ENCODE measurements at places on chromosomes 2 and 18. TPM values are rescaled to one million over a fixed set of nuclear protein-coding genes. Genes with fewer than 3 reads are reported as not detected.

DNA sequence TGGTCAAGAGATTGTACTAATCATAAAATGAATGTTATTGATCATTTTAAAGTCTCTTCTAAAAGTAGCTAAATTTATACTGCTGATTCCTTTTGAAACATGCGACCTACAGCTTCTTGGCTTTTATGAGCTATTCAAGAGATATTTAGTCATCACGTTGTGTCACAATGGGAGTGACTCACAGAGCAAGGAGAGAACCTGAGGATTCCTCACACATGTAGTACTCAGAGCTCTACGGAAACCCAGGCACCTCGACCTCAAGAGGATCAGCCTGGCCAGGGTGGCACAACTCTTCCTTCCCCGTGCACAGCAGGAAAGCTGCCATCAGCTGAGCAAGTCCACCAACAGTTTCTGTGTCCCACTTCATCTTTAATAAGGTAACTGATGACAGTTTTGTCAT lies at the start of gene DHRS9:
TSS of gene DHRS9 (plus strand) at position 223 of the 400 bp plus-strand sequence. CDS start 12,019 bp downstream, outside the sequence.
- DNase-seq = no peak

DNA sequence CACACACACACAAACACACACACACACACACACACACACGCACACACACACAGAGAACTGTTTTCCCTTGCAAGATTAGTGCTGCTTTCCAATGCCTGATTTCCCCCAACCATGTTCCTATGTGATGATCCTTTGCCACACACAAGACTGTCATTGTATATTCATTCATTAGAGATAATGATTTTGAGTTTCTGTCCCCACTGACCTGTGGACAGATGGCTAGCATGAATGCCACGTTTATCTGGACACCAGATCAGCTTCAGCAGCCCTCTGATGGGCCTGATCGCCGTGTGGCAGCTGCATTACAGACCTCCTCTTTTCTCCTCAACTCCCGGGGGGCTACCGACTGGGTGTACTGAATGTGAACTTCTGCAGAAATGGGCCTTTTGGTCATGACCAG lies 353.0 kb downstream of the MYCN start:
- DNase-seq = peak; percentile 15

GRCh38 chr18:33749834-33750233 lies 171.8 kb downstream of the ASXL3 start:
- no peak for DNase-seq

GRCh38 chr2:127622561-127623387 lies 23.2 kb upstream of the GPR17 start:
- DNase-seq = no peak

DNA sequence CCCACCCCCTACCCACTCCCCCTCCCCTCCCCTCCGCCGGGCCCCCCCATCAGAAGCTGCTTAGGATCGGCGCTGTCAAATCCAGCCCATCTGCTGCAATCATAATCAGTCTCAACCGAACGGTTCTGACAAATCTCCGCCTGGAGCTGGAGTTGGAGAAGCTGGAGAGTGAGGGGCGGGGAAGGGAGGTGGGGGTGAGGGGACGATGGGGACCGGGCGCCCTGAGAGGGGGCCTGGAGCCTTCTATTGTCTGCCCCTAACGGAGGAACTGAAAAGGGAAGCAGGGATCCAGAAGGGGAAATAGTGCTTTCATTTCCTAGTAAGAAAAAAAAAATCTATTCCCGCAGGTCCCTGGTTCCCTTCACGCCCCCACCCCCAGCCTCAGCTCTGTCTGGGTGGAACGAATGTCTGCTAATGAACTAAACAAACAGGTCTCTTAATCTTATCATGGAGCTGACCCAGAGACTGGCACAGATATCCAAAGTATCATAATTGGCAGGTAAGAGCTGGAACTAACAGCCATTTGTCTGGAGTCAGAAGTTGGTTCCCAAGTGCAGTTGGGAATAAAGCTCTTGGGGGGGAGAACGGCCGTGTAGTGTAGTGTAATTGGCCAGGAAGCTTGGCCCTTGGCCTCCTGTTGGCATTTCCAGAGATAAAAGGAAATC lies 301.2 kb downstream of the NCKAP5 start:
- DNase-seq = peak; percentile 56

The ANKAR gene
- total RNA-seq = 22.7 TPM

The PROKR1 gene
- 5.8 TPM for total RNA-seq

The ACVR1C gene
- 1.9 TPM for total RNA-seq

DNA sequence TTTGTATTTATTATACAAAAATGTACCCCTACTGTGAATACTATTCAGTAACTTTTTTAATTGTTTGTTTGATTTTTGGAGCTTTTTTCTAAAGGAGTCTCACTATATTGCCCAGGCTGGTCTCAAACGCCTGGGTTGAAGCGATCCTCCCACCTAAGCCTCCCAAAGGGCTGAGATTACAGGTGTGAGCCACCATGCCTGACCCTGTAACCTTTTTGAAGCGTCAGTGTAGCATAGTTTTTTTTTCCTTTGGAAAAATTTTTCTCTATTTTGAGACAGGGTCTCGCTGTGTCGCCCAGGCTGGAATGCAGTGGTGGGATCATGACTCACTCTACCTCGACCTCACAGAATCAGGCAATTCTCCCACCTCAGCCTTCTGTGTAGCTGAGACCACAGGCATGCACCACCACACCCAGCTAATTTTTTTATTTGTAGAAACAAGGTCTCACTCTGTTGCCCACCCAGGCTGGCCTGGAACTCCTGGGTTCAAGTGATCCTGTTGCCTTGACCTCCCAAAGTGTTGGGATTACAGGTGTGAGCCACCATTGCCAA lies 2.0 kb downstream of the GMCL1 start:
- no peak for DNase-seq

The ADCYAP1 gene
- 21.3 TPM for total RNA-seq

GRCh38 chr2:224479826-224480225 lies 77.9 kb upstream of the FAM124B start:
- no peak for DNase-seq

DNA sequence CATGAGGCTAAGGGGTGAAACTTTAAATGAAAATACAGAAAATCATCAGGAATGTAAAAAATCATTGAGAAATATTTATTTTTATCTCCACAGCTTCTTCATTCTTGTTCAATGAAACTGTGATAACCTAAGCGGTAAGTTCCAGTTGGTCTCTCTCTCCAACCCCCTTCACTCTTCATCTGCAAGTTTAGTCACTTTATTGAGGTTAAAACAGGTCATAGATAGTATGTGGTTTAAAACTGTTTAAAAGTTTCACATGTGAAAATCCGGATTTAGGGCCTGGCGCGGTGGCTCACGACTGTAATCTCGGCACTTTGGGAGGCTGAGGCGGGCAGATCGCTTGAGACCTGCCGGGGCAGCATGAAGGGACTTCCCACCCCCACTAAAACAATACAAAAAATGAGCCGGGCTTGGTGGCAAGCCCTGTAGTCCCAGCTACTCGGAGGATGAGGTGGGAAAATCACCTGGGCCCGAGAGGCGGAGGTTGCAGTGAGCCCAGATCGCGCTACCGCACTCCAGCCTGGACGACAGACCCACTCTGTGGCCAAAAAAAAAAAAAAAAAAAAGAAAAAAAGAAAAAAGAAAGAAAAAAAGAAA lies 1.6 kb upstream of the PHLPP1 start:
- DNase-seq = no peak

The ONECUT2 gene
- total RNA-seq = 0.99 TPM

The OXER1 gene
- total RNA-seq = 1.1 TPM

DNA sequence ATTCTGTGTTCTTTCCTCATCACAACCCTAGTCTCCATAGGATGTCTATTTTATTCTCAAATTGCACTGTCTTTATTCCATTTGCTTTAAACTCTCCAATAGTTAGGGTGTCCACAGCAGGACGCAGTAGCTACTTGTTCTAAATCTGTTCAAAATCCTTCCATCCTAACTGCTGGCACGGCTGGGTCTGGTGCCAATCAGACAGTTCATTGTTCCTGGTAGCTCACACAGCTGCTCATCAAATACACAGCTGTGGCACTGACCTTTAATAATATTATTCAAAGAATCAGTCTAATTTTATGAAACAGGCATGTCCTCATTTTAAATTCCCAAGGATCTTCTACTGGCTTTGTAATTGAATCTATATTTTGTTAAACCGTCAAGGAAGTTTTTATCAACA lies 59.7 kb upstream of the TMEFF2 start:
- DNase-seq = peak; percentile 21

GRCh38 chr2:240811346-240812300 lies 8.4 kb downstream of the KIF1A start:
- no peak for DNase-seq

GRCh38 chr2:205177546-205177945 lies 504.8 kb upstream of the NRP2 start:
- DNase-seq = no peak

- DNase-seq = no peak
Measured at GRCh38 chr2:165357758-165358157, 111.7 kb upstream of the CSRNP3 start.

The TGFA gene
- total RNA-seq = 23.5 TPM

DNA sequence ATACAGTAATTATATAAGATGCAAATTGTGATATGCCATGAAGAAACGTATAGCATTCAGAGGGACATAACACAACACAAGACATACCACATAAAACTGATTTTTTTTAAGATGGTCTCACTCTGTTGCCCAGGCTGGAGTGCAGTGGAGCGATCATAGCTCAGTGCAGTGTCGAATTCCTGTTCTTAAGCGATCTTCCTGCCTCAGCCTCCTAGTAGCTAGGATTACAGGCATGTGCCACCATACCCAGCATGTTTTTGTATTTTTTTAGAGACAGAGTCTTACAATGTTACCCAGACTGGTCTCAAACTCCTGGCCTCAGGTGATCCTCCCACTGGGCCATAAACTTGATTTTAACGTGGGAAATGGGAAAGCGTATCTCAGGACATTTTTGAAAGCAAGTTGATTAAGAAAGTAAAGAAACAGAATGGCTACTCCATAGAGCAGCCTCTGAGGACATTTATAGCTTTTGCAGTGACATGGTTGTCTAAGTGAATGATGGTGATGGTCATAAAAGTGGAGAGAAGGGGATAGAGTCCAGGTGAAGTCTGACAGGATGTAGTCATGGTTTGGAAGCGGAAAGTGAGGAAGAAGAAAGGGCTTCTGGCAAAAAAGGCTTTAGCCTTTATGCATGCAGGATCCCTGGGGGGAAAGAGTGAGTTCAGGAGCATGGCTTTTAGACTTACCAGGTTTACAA lies 2.4 kb downstream of the TSGA10 start:
- DNase-seq = no peak

DNA sequence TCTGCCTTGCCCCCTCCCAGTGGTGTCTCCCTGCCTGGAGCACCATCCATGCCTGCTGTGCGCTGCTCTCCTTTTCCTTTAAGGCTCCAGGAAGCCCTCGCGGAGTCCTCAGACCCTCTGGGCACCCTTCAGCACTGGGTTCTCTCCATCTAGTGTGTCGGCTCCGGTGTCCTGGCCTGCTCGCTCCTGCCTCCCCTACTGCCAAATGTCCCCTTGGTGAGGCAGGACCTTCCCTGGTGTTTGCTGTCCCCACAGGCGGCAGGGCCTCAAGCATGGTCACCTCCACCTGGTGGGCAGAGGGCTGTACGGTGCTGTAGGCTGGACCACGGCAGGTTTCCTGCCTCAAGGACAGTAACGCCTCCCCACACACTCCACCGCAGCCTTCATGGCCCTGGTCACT lies 90.2 kb downstream of the DGKD start:
- no peak for DNase-seq

GRCh38 chr18:7177116-7177744 lies 53.7 kb upstream of the LRRC30 start:
- DNase-seq = peak; percentile 93

The MGAT4A gene
- total RNA-seq = 26.6 TPM

The ERFE gene
- total RNA-seq = 1.8 TPM
